ENCODE measurements at places on chromosomes 5 and 9.

- no peak for DNase-seq
These were observed 35.9 kb downstream of the EFCAB9 start for GRCh38 chr5:172229904-172230303.

DNA sequence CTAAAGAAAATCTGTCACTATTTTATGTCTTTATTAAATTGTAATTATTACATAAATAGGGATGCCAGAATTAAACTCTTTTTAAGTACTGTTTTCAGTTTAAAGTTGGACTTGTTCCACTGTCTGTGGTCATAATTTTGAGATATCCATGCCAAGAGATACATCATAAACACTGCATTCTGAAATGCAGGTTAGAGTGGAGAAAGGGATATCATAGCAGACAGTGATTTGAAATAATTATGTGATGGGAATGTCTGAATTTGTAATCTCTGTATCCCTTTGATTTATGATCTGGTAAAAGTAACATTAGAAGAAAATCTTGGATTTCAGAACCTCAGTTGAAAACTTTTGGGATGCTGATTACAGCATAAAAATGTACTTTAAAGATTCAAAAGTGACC is 222.1 kb downstream of the GOLPH3 start:
- no peak for DNase-seq

- DNase-seq = no peak
These were observed 28.8 kb downstream of the OR2K2 start for GRCh38 chr9:111301195-111301594.

GRCh38 chr5:178222292-178222691 is 10.3 kb downstream of the PHYKPL start:
- no peak for DNase-seq

- DNase-seq = no peak
These were observed 289.9 kb upstream of the TUT7 start for GRCh38 chr9:86643946-86644674.

DNA sequence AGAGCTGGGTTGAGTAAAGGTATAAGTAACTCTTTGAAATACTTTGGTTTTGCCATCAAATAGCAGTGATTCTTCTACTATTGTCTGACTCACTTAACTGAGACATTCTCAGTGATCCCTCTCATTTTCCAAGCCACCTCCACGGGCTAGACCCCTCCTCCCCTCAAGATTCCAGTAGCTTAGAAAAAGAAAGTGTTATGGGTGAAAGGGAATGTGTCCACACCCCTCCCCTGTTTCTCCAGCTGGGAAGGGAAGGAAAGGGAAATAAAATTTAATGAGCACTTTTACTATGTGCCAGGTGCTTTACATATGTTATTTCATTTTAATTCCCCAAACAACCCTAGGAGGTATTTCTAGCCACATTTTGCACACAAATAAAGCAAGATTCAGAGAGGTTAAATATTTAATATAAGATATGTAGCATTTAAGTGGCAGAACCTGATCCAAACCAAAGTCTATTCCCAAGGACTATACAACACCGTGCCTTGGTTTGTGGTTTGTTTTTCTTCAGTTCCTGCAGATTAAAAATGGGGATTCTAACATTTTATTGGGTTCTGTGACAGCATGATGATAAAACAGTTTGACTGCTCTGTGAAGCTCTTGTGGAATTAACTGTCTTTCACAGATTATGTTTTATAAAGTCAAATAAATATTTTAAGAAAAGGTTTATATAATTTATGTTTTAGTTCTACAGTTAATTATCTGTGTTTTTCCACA is 135.9 kb downstream of the ZSWIM6 start:
- DNase-seq = no peak

GRCh38 chr5:18798058-18798457 is 1163.8 kb downstream of the TAF11L14 start:
- DNase-seq = no peak

GRCh38 chr9:123866497-123866896 is 63.4 kb downstream of the DENND1A start:
- DNase-seq = no peak
